ENCODE measurements at places on chromosomes 12 and 14.

DNA sequence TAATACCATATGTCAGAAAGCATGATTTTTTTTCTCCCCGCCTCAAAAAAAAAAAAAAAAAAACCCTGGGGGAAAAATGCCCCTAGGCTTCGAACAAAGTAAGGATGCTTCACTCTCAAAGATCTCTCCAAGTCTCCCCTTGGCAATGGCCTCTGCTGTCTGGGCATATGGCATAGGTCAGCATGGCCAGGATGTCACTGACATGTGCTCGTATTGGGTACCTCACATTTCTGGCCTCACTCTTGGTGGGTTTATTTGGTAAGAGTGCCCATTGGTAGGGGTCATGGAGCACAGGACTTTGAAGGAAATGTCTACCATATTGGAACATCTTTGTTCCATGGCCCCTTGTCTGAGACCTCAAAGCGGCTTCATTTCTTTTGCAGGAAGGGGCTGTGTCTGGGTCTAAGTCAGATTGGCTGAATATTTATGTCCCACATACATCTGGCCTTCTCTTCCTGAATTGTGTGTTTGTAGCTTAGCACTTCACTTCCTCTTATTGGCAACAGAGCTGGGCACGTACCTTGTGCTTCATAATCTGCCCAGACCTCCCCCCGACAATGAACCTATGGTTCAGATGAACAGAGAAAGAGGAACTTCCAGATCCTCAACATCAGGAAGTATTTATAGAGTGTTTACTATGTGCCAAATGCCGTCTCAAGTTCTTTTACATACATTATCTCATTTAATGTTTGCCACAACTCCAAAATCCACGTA, 36.3 kb upstream of the OAS1 start:
- no peak for DNase-seq

GRCh38 chr12:81077329-81077685, 572 bp upstream of the ACSS3 start:
- DNase-seq, result no peak

DNA sequence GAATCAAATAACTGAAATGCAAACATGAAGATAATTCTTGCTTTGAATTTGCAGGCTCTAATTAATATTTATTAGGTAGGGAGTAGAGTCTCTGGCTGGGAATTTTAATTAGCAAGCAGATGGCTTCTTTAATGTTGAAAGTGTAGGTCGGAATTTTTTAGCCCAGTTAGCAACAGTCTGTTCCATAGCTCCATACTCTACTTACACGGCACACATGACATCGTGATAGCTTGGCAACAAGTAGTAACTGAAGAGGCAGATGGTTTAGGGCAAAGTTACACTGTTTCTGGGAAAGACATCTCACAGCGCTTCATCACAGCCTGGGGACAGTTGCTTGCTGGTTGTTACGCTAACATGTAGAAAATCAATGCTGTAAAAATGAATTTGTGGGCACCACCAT, 710.7 kb downstream of the GALC start:
- DNase-seq, result no peak

GRCh38 chr14:85380881-85381280, 149.1 kb upstream of the FLRT2 start:
- DNase-seq, result no peak

DNA sequence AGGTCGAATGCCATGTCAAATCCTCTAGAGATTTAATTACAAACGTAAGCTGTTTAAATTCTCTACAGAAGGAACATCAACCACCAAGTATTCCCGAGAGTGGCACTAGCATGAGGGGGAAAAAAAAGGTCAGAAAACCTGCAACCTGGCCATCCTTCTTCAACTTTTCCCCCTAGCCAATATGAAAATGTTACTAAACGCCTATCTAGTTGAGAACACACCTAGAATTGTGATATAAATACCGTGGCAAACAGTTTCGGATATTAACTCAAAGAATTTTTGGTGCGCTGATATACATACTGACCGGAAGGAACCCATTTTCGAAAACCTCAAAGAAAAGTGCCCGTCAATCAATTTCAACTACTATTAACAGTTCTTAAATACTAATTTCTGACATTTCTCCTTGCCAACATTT, 1.8 kb downstream of the HNRNPC start:
- no peak for DNase-seq
